ENCODE measurements at places on chromosomes 2 and 18.
A peak's percentile ranks its signal among the peaks of the same experiment; 100 is the strongest.

DNA sequence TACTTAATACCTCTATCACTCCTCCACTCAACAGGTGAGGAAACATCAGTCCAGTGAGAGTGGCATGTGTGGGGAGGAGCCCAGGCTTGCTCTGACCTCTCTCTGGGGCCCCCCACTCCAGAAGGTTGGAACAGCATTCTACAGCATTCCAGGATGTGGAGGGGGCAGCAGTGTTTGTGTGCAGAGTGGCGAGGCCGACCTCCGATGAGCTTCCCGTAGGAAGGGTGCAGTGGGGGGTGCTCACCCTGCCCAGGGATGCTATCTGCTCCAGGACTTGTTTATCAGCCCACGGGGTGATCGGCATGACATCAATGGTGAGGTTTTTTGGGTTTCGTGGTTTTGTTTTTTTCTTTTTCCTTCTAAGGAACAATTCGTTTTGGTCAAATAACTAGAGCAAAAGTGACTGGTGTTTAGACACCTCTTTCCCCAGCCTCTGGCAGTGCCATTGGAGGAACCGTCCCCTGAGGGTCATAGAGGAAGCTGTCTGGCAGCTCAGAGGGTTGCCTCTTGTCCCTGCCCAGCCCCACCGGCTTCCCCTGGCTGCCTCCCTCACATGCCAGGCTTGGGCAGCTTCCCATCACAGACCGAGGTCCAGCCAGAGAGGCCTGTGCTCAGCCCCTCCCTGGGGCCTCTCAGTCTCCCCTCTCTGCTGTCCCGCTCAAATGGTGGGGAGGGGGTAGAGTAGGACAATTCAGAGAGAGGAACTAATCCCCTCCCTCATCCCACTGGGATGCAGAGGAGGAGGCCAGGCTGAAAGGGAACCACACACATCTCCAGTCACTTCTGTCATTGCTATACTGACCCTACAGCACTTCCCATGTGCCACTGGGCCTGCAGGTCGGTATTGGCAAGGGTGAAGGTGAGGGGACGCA, 96.5 kb downstream of the ZFP36L2 start:
- DNase-seq = no peak

DNA sequence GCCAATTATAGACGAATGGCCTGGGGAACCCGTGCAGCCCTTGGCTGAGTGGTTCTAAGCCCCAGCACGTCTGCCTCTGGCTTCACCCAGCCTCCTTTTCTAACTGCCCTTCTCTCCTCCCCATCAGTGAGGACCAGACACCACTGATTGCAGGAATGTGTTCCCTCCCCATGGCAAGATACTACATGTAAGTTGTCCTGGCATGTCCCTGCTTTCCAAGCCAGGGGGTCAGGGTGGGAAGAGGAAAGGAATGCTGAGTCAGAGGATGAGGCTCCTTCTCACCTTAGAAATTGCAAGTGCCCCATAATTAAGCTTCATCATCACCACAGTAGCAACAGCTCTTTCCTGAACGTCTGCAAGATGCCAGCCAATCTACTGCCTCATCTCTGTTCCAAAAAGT, 4.8 kb downstream of the IL1F10 start:
- DNase-seq = no peak

GRCh38 chr2:174841936-174842335, 77.7 kb upstream of the CHRNA1 start:
- no peak for DNase-seq

DNA sequence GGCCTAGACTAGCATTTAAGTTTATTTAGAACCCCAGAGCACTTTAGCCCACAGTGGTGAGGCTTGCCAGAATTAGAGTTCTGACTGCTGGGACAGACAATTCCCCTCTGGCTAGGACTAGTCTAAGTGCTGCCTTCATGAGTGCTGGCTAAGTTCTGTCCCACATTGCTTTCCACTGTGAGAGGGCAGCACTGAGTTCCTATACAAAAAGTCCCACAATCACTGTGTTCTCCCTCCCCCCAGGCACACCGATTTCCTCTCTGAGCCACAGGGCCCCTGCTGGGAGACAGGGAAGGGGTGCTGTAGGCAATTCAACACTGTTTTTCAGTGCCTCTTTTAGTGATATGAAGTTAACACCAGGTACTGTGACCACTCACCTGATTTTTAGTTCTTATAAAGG, 310.9 kb downstream of the DLGAP1 start:
- no peak for DNase-seq

GRCh38 chr2:144115739-144116291, 404.1 kb downstream of the ZEB2 start:
- DNase-seq = no peak

DNA sequence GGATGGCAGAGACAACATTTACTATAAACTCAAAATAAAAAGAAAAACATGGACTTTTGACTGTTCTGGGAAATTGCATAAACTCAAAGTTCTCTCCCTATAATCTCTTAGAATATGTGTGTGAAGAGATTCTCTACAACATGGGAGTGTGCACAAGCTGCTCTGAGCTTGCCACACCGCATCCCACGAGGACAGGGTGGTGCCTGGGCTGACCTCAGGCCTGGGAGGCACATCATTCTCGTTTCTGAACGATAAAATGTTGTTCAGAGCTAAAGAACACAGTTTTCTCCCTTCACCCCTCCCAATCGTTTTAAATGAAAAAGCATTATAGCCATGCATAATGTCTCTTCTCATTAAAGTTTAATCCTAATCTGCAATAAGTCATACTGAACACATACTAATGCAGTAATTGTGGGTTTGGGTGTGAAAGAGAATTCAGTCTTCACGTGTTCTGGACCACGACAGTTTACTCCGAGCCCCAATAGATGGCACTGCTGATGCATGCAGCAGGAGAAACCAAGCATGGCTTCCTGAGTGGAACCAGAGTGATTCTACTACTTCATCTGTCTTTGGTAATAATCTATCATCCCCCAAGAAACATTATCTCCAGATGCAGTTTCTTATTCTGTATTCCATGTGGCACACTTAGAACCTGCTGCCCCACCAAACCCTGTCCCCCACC, 46.9 kb upstream of the LAMA1 start:
- DNase-seq = peak; percentile 7

DNA sequence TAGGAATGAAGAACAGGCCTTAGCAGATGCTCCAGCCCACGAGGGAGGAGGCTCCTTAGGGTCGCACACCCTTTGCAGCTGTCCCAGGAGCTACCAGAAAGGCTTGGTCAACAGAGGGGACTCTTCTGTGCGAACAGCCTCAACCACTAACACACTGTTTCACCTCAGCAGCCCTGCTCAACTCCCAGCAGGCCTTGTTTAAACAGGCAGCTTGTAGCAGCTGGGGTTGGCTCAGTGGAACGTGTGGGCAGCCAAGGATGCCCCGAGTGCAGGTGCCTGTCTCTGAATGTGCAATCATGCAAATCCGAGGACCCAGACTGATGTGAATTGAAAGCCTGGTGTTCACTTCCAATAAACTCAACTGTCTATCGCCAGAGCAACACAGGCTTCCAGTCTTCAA, 88.7 kb upstream of the CXCR4 start:
- no peak for DNase-seq

DNA sequence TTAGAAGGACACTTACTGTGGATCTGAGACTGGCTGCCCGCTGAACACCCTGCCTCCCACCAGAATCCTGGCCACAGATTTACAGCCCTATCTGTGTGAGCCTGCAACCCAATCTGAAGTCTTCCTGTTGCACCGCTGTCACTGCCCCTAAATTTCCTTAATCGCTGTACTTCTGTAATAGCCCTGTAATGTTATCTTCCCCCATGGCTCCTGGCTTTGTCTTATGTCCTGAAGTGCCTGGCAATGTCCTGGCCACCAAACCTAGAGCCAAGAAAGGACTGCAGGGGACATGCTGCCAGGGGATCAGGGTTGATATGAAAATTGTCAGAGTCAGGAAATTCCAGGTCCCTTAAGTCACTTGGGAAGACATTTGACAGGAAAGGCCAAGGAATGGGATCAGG, 52.7 kb downstream of the FHOD3 start:
- no peak for DNase-seq

DNA sequence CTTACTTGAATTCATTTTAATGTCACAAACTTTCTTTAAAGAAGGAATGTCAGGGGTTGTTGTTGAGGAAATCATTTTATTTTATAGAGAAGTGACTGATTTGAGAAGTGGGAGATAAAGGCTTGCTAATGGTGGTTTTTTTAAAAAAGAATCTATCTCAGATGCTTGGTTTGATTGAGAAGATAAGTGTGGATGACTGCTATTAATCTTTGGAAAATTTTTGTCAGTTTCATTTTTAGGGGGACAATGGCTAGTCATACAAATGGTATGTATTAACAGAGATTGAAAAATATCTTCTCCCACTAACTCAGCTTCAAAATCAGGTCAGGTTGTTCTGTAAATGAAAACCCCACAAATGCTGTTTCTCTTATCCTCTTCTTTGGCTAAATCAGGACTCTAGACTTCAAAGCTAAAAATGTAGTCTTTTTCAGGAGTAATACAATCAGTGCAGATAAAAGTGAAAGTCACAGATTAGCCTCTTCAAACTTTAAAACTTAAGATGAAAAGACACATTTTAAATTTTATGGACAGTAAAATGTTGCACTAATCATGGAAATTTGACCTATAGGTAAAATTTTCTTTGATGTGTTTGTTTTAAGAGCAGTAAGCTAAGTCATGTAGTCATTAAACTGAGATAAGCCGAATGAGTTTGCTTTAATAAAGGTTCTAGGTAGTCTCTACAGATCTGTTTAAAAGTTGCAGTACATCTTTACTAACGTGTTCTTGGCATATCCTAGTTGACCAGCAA, 674.2 kb upstream of the VRK2 start:
- no peak for DNase-seq

DNA sequence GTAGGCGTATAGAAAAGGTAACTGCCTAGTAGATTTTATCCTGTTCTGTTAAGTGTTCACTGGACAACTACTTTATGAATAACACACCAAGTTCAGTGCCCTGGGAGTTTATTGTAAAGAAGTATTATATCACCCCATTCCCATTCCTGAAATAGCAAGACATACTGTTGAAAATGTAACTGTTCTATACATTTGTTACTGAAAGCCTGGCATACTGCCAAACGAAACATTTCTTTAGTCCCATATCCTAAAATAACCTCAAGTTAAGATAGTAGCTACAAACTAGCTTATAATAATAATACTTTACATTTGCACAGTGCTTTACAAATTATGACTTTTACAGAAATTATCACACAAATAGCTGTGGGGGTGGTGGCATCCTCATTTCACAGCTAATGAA, 25.1 kb downstream of the SPDYA start:
- DNase-seq = no peak

DNA sequence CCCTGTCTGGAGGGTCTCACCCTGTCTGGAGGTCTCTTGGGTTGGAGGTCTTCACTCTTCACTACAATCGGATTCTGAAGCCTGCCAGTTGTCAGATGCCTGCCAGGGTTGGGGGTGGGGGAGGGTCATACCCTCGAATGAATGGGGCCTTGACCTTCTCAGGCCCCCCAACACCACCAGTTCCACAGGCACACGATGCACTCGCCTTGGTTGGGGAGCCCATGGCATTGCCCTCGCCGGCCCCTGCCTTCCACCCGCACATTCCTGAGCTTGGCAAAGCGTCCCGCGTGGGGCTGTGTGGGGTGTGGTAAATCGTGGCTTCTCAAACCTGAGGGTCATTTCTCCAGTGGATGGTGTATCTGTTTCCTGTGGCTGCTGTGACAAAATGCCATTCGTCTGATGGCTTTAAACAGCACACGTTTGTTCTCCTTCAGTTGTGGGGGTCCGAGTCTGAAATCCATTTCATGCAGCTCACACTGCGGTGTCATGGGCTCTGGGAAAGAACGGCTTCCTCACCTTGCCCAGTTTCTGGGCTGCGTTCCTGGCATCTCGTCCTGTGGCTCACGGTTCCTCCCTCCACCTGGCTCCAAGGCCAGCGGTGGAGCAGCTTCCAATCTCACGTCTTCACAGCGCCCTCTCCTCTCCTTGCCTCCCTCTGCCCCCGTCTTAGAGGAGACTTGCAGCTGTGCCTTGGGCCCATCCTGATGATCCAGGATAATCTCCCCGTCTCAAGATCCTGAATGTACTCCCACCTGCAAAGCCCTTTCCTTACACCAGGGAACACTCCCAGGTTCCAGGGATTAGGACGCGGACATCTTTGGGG, 38.0 kb upstream of the HPCAL1 start:
- no peak for DNase-seq

DNA sequence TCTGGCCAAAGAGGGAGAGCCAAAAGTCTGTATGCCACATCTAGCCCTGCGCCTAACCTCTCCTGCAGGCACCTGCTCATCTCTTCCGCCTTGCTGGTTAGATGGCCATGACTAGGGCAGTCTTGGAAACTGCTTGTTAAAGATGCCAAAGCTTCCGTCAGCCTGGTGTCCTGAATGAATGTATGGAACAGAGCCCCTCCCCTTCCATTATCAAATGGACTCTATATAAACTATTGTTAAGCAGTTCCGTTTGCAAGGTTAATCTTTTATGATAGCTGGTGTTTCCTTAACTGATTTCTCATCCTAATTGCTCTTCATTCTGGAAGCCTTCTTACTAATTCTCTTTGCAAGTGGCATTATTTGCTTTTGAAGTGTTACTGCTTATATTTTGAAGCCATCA, 87.1 kb downstream of the ATP9B start:
- DNase-seq = no peak

DNA sequence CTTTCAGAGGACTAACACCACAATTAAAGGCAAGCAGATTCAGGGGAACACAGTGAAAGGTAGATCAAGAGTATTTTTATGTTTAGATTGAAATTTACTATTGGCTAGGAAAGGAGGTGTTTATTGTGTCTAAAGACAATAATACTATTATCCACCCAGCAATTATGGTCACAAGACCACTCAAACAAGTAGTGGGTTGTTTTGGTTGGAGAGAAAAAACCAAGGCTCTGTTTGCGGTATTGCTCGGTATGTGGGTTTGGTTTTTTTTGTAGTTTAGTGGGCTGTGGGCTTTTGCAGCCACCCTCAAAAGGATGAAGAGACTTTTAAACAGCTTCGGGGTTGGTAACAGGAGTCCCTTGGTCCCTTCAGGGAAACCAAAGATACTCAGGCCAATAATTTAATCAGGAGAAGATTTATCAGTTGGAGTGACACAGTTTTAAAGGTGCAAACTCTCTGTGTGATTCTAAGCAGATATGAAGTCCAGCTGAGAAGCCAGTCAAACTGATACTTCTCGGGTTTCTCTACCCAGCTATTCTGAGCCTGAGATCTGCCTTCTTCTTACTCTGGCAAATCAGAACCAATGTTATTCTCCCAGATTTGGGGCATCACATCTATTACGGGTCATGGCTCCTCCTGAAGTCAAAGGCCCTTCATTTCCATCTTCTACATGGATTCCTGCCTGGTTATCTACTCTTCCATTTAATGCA, 55.3 kb downstream of the DCC start:
- no peak for DNase-seq

GRCh38 chr18:22705328-22705727, 227.8 kb upstream of the RBBP8 start:
- DNase-seq = no peak

All from occipital lobe (tissue), 3 donors.